ENCODE measurements at places on chromosomes 12 and 14.
A peak's percentile ranks its signal among the peaks of the same experiment; 100 is the strongest.

- no peak for DNase-seq
Measured at GRCh38 chr14:58638231-58639197, 752 bp downstream of the DACT1 start.

GRCh38 chr14:61470261-61470960 lies 149.0 kb downstream of the PRKCH start:
- DNase-seq = no peak

- DNase-seq = no peak
Measured at GRCh38 chr14:24398293-24398652, 530 bp upstream of the NYNRIN start.

- no peak for DNase-seq
Measured at GRCh38 chr14:23335623-23336022, 14.4 kb downstream of the PABPN1 start.

- DNase-seq = no peak
Measured at GRCh38 chr14:101069666-101070362, 166.3 kb upstream of the RTL1 start.

- DNase-seq = no peak
Measured at GRCh38 chr12:92519284-92519683, 183.5 kb upstream of the PLEKHG7 start.

DNA sequence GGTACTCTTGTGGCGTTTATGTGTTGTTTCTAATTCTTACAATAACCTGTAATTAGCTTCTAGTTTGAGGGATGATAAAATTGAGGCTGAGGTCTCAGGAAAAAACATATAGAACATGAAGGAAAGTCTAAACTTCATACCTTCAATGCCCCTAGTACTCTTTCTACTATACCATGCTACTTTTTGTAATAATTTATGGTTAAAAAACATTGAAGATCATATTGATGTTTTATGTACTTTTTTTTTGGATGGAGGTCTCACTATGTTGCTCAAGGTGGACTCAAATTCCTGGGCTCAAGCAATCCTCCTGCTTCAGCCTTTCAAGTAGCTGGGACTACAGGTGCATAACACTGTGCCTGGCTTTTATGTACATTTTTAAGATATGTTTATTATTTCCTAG lies 13.8 kb downstream of the G2E3 start:
- no peak for DNase-seq

GRCh38 chr12:52835271-52836041 lies 1.3 kb upstream of the KRT79 start:
- no peak for DNase-seq

GRCh38 chr14:42877716-42878115 lies 1271.0 kb downstream of the LRFN5 start:
- no peak for DNase-seq

DNA sequence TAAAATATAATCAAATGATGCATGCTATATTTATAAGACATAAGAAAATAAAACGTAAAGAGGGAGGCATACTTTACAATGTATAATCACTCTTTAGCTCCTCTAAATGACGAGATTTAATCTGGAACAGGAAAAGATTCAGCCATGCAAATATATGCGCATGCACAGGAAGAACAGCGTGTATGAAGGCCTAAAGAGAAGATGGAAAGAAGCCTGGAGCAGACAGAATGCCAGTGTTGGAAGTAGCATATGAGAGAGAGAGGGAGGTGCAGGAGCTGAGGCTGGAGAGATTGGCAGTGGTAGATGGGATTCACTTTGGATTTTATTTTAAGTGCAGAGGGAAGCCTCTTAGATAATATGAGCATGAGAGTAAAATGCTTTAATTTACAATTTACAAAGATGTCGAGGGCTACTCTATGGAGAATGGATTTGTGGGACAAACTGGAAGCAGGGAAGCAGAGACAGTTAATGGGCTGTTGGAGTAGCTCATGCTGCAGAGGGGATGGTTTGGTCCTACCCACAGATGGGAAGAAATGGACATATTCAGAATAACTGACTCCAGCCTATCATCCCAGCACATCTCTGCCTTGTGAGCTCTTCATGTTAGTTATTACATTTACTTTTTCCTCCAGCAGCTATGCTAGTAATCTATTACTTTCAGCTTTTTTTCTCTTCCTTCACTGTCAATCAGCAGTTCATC lies 411.1 kb downstream of the TMTC2 start:
- DNase-seq = no peak

- DNase-seq = no peak
Measured at GRCh38 chr14:90576981-90577660, 180.3 kb downstream of the CALM1 start.

- DNase-seq = no peak
Measured at GRCh38 chr14:101859538-101859902, 98.0 kb downstream of the PPP2R5C start.

- DNase-seq = no peak
Measured at GRCh38 chr12:109861689-109862314, 18.5 kb downstream of the GLTP start.

DNA sequence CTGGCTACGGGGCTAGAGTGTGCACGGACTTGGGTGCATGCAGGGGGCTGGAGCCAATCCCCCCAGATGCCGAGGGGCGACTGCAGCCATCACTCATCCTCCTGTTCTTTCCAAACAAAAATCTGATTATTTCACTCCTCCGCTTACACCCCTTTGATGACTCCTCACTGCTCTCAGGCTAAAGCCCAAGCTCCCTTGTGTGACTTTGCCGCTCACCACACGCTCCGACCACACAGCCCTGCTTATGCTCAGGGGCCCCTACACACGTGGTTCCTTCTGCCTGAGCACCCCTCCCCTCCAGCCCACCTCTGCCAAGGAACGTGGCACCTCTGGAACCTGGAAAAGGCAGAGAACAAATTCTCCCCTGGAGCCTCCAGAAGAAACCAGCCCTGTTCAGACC lies 13.7 kb downstream of the CHFR start:
- no peak for DNase-seq

- no peak for DNase-seq
Measured at GRCh38 chr14:68469208-68469713, 323.6 kb downstream of the ZFP36L1 start.

- DNase-seq = no peak
Measured at GRCh38 chr14:63853831-63854293, 1.1 kb downstream of the SYNE2 start.

DNA sequence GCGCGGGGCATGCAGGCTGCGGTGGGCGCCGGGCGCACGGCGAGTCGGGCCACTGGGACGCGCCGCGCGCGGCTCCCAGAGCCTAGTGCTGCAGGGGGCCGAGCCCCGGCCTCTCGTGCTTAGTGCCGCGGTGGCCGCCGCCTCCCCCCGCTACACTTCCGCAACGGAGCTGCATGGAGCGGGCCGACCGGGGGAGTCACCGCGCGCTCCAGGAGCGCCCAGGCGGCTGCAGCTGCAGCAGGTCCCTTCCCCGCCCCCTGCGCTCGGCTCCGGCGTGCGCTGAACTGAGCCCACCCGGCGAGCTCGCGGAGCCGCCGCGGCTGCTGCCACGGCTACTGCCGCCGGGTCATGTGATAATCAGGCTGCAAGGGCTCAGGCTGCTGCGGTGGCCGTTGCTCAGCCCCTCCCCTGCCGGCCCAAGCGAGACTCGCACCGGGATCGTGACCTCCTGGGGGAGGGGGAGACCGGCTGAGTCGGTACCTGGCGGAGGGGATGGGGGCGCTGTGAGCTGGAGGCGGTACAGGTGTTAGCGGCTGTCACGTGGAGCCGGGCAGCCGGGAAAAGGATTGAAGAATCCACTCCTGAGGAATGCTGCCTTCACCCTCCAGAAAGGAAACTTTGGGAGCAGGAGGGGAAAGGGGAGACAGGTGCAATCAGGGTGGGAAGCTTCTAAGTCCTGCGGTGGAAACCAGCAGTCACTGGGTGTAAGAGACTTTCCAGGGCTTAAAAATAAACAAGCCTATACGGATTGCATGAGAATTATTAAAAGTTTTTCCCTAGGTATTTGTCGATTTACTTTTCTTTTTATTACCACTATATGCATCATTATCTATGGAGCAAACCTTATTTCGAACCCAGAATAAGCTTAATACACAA lies at the start of gene PPM1H:
Gene PPM1H, minus strand, starts transcription at position 352 of the 876 bp plus-strand sequence. CDS start 414 bp downstream, outside the sequence.
- DNase-seq = peak; percentile 89

DNA sequence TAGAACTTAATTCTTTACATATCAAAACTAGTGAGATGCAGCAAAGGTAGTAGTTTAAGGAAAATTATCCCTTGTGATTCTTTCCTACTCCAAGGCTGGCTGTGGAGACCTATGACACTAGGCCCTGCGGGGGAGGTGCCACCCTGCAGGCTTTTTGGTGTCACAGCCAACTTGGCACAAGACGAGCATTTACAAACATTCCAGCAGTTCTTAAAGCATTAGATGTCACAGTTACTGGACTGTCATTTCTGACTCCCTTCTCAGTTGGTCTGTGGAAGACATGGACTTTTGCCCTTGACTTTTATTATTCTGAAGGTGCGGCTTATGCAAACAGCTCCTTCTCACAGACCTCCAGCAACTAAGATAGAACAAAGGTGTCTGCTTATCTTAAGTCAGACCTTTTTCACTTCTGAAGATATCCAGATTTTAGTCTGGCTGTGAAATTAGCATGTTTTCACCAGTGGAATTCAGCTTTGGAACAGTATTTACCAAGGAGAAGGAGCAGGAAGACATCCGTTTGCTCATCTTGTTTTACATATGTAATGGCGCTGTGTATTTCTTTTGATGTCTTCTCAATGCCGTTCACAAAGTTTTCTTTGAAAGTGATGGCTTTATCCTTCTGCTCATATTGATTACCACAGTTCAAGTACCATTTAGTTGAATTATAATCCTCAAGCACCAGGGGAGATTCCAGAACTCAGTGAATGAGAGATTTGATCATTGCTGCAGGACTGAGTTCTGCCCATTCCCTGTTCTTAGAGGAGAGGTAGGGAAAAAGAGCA lies 17.9 kb downstream of the SRGAP1 start:
- no peak for DNase-seq

DNA sequence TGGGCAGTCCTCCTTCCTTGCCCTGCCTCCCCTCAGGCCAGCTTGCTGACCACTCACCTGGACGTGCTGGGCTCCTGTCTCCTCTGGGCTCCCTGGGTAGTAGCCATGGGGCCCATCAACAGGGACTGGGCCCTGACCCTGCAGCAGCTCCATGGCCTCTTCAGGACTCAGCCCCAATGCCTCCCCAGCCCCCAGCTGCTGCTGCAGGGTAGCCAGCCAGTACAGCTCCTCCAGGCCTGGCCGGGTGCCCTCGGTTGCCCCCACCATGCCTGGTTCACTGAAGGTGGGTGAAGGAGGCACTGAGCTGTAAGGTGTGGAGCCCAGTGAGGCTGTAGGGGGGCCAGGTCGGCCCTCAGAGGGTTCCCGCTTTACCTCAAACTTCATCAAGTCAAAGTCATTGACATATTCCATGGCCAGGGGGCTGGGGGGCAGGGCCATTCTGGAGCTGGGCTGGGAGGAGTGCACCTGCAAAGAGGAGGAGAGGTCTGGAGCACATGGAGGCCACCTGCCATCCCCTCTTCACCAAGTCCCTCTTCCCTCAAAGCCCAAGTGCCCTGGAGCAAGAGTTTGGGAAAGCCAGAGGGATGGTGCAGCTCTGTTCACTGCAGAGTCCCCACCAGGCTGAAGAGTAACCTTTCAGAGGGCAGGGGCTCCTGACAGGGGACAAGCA lies 11.2 kb downstream of the CPNE6 start:
- no peak for DNase-seq

- DNase-seq = no peak
Measured at GRCh38 chr12:107374161-107374840, 281.0 kb upstream of the CRY1 start.

DNA sequence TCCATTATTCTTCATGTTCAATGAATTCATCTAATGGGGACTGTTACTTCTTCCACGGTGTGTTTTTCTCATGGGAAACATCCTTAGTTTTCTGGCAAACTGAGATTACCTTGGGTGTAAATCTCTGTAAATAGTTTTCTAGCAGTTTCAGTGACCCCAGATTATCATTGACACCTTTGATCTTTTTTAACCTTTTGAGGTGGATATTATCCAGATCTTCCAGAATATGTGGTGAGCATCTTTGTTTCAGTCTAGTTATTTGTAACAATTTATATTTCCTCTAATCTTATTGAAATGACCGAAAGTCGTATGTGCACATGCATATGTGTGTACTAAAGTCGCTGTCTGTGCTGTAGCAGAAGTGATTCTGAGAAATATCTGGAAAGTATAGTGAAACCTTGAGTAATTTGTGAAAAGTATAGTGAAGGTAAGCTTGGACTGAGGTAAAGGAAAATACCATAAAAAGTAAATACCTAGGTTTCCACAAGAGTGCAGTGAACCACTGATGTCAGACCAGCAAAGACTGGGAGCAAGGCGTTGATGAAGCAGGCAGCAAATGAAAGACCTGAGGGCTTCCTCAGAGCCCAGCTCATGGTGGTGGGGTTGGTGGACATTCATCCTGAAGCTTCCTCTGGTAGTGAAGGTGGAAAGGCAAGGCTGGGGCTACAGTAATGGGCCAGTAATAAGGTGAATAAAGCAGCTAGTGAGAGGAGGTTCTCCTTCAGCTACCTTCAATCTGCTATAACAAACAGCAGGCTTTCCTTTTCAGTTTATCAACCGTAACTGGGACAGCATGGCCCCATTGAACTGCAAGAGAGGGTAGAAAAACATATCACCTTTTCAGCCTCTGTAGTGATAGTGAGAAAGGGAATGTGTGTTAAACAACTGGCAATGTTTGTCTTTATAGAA lies 480.2 kb upstream of the FBXO33 start:
- DNase-seq = no peak

- no peak for DNase-seq
Measured at GRCh38 chr12:76588881-76589565, 29.5 kb upstream of the OSBPL8 start.

DNA sequence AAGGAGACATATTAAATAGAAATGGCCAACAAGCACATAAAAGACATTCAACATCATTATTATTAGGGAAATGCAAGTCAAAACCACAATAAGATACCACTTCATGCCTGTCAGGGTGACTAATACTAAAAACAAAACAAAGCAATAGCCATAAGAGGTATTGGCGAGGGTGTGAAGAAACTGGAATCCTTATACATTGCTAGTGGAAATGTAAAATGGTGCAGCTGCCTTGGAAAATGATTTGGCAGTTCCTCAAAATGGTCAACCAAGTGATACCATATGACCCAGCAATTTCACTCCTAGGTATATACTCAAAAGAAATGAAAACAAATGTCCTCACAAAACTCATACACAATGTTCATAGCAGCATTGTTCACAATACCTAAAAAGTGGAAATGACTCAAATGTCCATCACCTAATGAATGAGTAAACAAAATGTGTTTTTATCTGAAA lies 27.0 kb downstream of the GPR135 start:
- DNase-seq = no peak

GRCh38 chr14:54728700-54729527 lies 162.0 kb downstream of the SAMD4A start:
- no peak for DNase-seq

GRCh38 chr12:71551529-71551928 lies 111.9 kb downstream of the LGR5 start:
- DNase-seq = no peak

DNA sequence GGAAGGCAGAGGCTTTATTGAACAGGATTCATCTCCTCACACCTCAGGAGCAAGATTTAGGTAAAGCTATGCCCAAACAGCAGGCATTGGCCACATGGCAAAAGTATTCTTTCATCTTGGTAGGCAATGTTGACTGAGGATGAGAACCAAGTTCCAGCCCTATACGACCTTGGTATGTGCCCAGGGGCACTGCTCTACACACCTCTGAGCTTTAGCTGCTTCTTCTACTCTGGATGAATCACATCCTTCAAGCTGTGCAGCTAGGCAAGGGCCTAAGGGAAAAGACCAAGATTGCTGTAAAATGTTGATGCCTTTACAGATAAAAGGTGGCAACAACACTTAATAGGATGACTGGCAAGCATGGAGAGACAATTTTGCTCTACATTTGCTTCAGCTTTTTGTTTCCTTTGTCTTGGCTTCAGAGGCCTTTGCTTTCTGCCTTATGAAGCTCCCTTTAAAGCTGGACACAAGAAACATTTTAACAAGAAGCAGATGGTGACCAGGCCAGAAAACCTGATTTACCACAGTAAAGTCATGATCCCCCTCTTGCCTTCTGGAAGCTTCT lies 183.3 kb upstream of the KITLG start:
- DNase-seq = no peak
